ENCODE measurements at places on chromosomes 7 and 10. TPM values are rescaled to one million over a fixed set of nuclear protein-coding genes. Genes with fewer than 3 reads are reported as not detected.

DNA sequence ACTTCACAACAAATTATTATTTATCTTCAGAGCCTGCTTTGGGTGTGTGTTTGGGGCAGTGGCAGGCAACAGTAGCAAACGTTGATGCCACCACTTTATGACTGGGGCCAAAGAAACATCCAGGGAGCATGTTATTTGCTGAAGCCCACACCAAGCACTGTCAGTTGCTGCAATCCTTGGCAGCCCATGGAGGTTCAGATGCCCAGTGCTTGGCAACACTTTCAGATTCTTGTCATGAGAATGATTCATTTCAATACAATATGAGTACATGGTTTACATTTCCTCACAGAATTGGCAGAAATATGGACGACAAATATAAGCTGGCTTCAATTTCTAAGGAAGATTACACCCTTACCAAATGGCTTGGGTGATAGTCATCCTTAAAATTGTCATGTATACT, 46.5 kb upstream of the GLI3 start:
- no peak for DNase-seq
- no peak overlapping the region for H3K27ac ChIP-seq
- peaks cover 5% of the 10 kb centered on the region for H3K4me1 ChIP-seq
- no peak overlapping the region for H3K4me3 ChIP-seq
- H3K36me3 ChIP-seq, result no peaks in the 10 kb centered on the region

Gene CRHR2
- not detected for total RNA-seq

DNA sequence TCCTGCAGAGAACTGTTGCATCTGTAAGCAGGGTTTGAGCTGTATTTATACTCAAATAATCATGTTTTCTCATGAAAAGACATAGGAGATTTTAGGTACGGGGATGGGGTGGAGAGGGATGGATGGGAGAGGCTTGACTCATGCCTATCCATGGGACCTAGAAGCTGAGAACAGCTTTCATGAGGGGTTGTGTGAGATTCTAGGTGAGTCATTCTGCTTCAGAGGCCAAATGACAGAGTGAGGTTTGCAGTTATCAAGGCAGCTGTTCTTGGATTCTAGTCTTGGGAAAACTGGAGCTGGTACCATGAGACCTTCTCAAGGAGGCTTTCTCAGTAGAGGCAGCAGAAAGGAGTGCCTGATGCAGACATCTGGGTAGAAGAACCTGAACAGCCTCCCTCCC, 746.9 kb downstream of the TYW1 start:
- no peaks in the 10 kb centered on the region for H3K4me1 ChIP-seq
- no peaks in the 10 kb centered on the region for H3K27me3 ChIP-seq
- no peak for DNase-seq
- H3K27ac ChIP-seq, result no peak overlapping the region
- H3K4me3 ChIP-seq, result no peak overlapping the region

DNA sequence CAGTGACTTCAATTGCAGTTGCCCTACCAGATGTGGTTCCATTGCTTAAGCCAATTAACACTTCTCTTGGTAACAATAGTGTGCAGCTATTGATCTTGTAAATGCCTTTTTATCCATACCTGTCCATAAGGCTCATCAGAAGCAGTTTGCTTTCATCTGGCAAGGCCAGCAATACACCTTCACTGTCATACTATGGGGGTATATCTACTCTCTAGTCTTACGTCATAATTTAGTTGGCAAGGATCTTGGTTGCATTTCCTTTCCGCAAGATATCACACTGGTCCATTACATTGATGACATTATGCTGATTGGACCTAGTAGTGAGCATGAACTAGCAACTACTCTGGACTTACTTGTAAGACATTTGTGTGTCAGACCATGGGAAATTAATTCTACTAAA, 17.7 kb upstream of the ZNF365 start:
- H3K27me3 ChIP-seq, result no peaks in the 10 kb centered on the region
- H3K4me3 ChIP-seq, result no peak overlapping the region
- no peaks in the 10 kb centered on the region for H3K4me1 ChIP-seq

All from hepatocyte (in vitro differentiated cells).